ENCODE measurements at places on chromosomes 6 and 20.
A peak's percentile ranks its signal among the peaks of the same experiment; 100 is the strongest.

GRCh38 chr6:46638650-46639049 lies 14.0 kb downstream of the CYP39A1 start:
- DNase-seq: no peak

GRCh38 chr6:124722141-124722878 lies 239.9 kb upstream of the RNF217 start:
- DNase-seq: no peak

- DNase-seq: peak; percentile 86
Measured at GRCh38 chr6:25017932-25018567, 82.3 kb upstream of the RIPOR2 start.

DNA sequence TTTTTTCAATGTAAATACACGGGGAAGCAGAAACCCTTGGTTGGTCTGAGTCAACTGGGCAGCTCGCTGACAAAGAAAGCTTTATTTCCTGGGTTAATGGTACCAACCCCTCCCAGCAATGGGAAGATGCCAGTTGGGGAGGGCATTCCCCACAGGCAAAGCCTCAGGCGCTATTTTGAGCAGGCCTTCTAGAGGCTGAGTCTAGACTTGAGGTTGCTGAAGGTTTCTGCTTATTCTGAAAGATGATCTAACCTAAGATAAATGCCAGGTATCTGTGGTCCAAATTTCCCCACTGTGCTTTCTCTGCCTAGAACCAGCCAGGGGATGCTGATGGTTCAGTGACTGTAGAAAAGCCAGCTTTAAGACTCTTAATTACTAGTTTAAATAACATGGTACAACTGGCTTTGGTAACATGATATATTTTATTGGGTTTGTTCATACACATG lies 172.5 kb upstream of the JARID2 start:
- DNase-seq: no peak

- DNase-seq: no peak
Measured at GRCh38 chr6:149910721-149911151, 12.2 kb downstream of the RAET1G start.

DNA sequence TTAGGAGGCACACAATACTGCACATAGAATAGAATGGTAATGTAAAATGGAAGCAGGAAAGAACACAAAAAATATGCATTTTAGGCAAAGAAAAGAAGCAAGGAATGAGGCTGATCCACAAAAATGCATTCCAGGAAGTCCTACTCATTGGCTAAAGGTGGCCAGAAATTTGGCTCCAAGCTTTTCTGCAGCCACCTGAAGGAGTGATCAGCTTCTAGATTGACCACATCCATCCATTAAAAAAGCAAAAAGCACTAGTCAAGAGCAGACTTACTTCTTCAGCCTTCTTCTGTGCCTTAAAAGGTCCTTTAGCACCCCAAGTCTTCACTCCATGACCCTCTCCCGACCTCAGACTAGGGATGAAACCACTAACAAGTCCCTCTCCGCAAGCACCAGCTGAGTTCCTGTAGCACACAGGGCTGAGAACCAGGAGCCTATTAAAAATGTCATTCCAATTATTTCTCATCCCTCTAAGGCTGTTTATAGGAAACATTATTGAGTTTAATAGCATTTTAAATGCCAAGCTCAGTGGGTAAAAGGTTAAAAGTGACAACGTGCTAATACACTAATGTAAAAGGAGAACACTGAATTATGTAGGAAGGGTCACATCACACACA lies 36.5 kb downstream of the TRAM2 start:
- no peak for DNase-seq
